Psoas muscle (tissue), 8 donors: ENCODE measurements at places on chromosomes 5 and 9. TPM values are rescaled to one million over a fixed set of nuclear protein-coding genes. Genes with fewer than 3 reads are reported as not detected.

The NR5A1 gene
- polyA plus RNA-seq: 0.04 TPM

The INSL4 gene
- polyA plus RNA-seq: 0.04 TPM

The KIF20A gene
- 0.01 TPM for polyA plus RNA-seq

The PCDHGA12 gene
- polyA plus RNA-seq: 0.38 TPM

The MEF2C gene
- polyA plus RNA-seq: 32.0 TPM

The NCBP1 gene
- 7.1 TPM for polyA plus RNA-seq
